ENCODE measurements at places on chromosomes 13 and 19.
A peak's percentile ranks its signal among the peaks of the same experiment; 100 is the strongest.

DNA sequence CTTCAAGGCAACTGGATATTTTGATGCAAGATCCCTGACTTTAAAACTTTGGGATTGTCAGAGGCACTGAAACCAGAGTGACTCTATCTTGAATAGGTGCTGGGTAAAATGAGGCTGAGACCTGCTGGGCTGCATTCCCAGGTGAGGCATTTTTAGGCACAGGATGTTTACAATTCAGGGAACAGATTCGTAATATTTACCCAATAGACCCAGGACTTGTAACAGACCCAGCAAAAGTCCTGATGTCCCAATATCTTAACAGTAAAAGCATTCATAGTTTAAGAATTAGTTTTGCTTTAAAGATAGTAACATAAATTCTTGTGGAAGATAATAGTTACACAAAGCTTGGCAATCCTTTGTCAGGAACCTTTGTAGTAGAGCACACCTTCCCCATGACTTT lies 166.2 kb downstream of the FGF14 start:
- DNase-seq: no peak

DNA sequence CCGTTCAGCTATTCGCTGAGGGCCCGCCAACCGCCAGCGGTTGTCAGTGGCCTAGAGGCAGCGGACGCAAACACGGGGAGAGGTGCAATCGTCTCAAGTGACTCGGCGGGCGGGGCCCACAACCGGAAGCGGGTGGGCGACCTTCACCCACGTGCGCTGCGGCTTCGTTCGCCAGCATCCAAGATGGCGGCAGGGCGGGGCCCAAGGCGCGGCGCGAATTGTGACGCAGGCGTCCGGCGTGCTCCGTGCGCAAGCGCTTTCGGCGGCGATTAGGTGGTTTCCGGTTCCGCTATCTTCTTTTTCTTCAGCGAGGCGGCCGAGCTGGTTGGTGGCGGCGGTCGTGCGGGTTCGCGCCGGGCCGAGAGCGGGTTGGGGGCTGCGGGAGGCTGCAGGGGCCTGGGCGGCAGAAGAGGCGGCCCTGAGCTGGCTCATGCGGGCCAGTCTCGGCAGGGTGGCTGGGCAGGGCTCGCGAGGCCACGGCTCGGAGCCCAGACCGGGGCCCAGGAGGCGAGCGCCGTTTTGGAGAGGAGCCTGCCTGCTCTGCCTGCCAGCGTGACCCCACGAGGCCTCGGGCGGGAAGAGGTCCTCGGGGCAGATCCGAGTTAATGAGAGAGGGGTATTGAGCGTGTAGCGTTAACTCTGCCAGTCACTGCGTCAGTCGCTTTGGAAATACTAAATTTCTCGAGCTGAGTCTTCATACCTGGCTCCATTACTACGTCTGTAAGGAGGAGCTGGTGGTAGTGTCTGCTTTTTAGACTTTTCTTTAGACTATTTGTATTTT lies at the start of gene UBA52:
UBA52 (plus strand) TSS at position 294 of the 781 bp plus-strand sequence. CDS start 1,444 bp downstream, outside the sequence.
- peak; percentile 99 for DNase-seq

DNA sequence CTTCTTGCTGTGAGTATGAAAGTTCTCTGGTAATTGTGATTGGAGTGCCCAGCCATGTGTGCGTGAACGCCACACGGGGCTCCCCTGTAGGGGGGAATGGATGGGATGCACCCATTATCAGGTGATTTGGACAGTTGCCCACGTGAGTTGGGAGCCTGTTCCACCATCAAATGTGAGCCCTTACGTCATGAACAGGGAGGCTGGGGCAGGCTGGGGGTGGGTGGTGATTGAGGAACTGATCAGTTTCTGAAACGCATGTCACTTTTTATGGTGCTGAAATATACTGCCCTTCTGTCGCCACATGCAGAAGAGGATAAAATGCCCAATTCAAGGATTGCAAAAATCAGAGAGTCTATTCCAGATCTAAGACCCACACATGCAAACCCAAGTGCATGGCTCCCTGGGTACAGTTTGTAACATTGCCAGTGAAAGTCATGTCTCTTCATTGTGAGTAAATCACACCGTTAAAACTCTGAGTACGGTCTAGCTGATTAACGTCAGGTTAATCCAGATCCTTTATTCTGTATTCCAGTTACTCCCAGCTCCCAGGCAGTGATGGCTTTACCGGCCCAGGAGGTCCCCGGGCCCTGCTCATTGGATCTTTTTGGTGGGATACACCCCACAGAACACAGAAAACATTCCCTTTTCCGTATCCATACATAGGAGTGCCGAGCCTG lies 90.2 kb downstream of the RAB20 start:
- no peak for DNase-seq

DNA sequence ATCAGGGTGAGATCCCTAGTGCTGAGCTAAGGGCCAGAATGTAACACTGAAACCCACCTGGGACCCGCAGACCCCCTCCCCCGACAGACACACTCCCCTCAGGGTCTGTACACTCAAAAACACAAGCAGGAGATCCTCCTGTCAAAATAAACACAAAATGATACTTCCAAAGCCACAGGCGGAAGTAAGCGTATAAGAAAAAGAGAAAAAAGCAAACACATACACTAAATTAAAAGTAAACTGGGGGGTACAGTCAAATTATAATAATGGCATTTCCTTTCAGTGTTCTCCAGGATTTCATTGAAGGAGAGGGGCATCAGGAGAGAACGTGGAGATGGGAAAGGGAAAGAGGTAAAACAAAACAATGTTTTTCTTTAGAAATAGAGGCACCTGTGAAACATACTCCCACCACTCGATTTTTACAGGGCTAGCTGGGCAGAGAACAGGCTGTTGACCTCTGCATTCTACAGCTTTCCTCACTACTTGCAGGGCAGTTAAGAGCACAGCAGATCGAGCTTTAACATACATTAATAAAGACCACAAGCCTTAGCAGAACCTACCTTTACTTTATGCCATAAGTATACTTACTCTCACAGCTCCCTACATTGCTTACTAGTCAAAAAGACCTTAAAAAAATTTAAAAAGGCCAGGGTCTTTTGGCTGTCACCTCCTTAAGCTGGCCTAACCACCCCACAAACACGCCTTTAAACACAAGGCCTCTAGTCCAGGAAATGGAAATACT lies 5.3 kb downstream of the ZIC5 start:
- no peak for DNase-seq

DNA sequence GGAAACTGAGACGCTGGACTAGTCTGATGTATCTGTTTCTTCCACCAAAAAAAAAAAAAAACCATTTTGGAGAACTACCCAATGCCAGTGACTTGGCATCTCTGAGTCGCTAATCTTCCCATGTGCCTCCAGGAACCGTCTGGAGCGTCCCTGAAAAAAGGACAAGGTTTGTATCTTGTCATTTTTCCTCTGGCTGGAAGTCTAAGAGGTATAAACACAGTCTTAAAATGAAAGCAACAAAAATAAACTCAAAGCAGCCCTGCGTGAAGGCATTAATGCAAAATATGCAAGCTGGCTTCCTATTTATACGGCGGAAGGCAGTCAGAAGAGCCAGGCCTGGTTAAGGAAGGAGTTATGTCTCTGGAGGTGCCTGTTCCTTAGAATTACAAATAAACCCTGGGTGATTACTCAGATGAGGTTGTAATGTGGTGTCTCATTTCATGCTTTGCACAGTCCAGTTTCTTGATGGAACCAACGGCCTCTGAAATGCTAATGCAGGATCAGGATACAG lies 20.3 kb downstream of the ACTN4 start:
- DNase-seq: no peak

GRCh38 chr13:98098516-98098915 lies 44.4 kb upstream of the FARP1 start:
- DNase-seq: no peak

GRCh38 chr19:45919678-45920077 lies 5.1 kb upstream of the NANOS2 start:
- no peak for DNase-seq

- DNase-seq: no peak
Observed at GRCh38 chr13:93226623-93227279, at the start of gene GPC6. TSS of gene GPC6 (plus strand) at chr13:93226807.

GRCh38 chr13:51275101-51275500 lies 52.9 kb downstream of the FAM124A start:
- no peak for DNase-seq

DNA sequence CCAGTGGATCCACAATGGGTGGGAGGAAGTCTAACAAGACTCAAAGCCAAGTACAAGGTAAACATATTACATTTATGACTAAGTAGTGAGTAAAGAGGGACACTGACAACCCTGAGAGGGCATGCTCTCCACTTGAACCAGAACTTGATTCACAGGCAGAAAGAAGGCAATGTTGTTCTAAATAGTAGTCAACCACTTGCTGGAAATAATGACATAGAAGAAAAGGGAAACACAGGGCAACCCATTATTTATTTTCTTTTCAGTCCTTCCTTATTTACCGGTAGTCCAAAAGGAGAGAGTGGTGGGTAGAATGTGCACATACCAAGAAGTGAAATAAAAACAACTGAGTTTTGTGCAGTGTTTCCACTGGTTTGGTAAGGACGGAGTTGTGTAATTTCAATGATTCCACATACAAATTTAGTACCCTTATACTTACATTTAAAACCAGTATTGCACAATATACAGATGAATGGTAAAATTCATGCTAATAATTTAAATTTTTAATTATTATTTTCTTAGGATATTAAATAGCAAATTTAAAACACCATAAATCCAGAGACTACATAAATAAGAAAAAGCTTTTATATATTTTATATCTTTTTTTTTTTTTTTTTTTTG lies 65.9 kb downstream of the ENOX1 start:
- DNase-seq: no peak

- DNase-seq: no peak
Observed at GRCh38 chr19:6126335-6126974, 9.0 kb upstream of the ACSBG2 start.

DNA sequence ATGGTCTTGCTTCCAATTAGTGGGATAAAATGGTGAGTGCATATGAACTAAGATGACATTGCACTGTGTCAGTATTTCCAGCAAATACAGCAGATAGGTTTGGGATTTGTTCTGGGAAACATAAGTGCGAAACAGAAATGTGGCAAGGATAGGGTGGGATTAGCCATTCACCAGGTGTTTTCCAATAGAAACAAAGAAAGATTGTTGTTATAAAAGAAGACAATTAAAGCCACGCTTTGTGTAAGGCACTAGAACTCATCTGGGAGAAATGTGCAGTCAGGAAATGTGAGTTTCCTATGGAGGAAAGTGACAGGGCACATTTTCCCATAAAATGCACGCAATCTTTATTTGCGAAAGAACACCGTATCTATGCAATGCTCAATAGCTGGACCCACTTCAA lies 1547.8 kb downstream of the EFNB2 start:
- DNase-seq: no peak

- no peak for DNase-seq
Observed at GRCh38 chr13:44516771-44517170, 59.4 kb downstream of the TSC22D1 start.

GRCh38 chr13:73952648-73953047 lies 181.6 kb downstream of the KLF12 start:
- DNase-seq: no peak

- DNase-seq: no peak
Observed at GRCh38 chr13:99854366-99854765, 117.2 kb downstream of the ZIC5 start.

DNA sequence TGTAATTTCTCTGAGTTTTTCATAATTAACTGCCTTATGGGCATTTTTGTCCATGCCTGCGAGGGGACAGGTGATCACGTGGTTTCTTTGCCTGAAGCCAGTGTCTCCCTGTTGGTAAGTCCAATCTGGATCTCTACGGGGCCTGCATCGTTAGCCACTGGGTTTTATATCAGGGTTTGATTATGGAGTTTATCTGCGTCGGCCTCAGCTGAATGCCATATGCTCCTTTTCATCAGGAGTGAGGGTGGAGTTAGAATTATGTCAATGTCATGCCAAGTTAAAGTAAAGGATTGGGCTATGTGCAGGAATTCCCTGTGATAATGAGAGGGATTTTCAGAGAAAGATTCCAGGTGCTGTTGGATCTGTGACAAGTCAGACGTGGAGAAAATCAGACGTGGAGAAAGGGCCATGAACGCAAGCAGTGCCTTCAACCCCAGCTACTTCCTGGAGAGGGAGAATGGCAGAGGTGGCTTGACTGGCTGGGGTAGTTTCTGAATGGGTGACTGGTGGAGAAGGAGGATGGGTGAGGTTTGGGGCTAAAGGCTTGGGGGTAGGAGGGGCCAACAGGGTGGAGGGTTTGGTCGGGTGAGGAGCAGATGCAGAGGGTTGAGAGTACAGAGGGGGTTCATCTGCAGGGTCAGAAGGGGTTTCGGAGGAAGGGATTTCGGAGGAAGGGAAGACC lies 24.3 kb downstream of the TMEM255B start:
- no peak for DNase-seq

DNA sequence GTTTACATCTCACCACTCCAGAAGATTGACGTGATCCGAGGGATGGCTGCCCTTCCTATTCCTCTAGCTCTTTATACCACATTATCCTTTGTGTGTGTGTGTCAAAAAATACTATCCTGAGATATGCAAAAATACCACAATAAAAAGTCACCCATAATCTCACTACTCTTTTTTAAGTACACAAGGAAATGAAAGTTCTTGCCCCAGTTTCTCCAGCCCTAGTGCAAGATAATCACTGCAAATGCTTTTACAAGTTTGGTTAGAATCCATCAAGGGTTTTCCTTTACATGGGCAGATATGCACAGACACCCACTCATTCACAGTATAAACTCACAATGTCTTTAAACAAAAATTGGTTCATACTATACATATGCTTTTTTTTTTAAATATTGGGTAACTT lies 89.3 kb downstream of the DIAPH3 start:
- no peak for DNase-seq

GRCh38 chr13:32779119-32779518 lies 192.9 kb downstream of the PDS5B start:
- no peak for DNase-seq

- DNase-seq: peak; percentile 43
Observed at GRCh38 chr19:55005684-55006488, 32.2 kb downstream of the GP6 start.

DNA sequence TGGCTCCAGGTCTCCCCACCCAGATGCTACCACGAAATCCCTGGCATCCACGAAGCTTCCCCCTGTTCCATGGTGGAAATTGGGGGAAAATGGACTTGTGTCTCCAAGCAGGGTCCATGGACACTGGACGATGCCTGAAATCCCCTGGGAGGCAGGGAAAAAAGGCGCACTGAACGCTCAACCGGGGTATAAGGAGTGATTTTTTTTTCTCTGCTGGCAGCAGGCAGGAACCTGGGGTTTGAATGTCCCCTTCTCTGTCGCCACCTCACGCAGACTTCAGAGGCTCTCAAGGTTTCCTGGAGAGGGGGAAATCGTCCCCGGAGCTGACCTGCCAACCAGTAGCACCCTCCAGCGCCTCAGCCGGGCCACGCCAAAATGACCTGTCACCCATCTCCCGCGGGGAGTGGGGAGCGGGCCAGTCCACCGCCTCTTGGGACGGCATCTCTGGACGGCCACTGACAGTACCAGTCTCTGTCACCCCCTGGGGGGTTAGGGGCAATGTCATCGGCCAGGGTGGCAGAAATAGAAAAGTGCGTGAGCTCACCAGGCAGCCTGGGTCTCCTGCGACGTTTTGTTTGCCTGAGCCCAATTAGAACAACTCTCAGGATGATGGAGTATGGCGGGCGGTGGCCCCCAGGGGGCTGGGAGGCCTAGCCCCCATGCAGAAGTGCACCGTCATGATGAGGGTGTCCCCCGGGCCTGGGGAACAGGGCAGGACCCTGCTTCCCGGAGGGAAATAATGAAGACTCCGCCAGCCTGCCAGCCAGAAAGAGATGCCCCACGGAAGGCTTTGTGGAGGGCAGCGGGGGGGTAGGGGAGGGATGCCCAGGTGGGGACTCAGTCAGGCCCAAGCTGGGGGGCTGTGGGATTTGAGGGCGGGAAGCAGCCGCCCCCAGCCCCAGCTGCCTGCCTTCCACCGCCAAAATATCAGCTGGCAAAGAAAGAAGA lies 2.6 kb downstream of the PTPRS start:
- no peak for DNase-seq
